Keratinocyte (primary cell): ENCODE measurements at places on chromosomes 1 and 21. TPM values are rescaled to one million over a fixed set of nuclear protein-coding genes. Genes with fewer than 3 reads are reported as not detected.

The CLIC4 gene
- 105 to 130 TPM (median 118 TPM) in 3 replicates for polyA plus RNA-seq

- no peak for DNase-seq
Observed at GRCh38 chr1:175090780-175091179, 23.1 kb downstream of the TNN start.

The HCRTR1 gene
- not detected in 3 replicates for polyA plus RNA-seq

The ASPM gene
- polyA plus RNA-seq = 2.1 to 10.0 TPM (median 5.3 TPM) in 3 replicates

DNA sequence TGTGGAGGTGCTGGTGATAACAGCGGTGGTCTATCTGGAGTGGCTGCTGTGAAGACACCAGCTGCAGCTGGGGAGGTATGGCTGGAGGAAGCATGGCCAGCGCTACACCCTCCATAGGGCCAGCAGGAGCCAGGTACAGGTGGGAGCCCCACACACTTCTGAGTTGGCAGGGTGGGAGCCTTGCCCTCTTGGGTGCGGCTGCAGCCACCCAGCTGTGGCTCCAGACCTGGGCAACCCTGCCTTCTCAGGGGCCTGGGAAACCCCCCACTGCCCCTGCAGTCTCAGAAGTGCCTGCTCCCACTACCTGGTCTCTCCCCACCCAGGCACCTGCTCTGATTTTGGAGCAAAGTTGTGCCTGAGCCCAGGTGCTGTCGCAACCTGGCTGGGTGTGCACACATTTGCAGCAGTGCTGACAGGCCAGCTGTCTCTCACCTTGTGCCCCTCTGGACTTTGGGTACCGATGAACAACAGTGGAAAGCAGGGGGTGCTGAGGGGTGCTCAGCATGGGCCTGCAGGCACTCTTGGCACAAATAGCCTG is 76.2 kb downstream of the DPYD start:
- DNase-seq = no peak

DNA sequence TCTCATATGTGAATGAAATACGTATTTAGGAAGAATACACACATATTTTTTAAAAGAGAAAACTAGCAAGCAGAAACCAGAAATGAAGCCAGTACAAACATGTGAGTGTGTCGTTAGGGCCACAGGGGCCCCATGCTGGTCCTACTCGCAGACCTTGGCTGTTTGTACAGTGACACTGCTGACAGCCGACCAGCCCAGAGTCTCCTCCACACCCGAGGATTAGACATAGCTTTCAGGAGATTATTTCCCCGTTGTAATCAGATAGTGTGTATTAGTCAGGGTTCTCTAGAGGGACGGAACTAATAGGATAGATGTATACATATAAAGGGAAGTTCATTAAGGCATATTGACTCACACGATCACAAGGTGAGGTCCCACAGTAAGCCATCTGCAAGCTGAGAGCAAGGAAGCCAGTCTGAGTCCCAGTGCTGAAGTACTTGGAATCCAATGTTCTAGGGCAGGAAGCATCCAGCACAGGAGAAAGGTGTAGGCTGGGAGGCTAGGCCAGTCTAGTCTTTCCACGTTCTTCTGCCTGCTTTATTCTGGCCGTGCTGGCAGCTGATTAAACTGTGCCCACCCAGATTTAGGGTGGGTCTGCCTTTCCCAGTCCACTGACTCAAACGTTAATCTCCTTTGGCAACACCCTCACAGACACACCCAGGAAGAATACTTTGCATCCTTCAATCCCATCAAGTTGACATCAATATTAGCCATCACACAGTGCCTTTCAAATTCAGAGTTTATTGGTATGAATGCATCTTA is 51.2 kb downstream of the DIP2A start:
- no peak for DNase-seq

GRCh38 chr1:100552922-100553321 is 15.0 kb downstream of the GPR88 start:
- no peak for DNase-seq

- DNase-seq = peak; percentile 66
Observed at GRCh38 chr1:94713472-94714141, 106.5 kb upstream of the SLC44A3 start.

DNA sequence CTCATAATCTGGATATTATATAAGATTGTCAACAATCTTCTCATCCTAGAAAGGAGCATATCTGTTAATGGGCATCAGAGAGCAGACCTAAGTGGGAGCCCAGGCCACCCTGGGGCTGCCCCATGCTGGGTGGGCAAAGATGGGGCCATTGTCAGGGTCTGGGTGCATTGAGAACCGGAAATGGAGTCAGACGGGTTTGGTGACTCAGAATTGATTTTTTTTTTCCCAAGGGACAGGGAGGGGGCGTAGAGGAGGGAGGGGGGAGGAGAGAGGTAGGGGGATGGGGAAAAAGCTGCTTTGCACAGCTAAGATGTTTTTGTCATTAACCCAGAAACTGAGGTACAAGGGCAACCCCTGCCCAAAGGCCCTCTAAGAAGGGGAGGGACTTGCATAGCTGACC is 1.3 kb downstream of the ATXN7L2 start:
- no peak for DNase-seq

The RNF223 gene
- 0.22 to 0.45 TPM (median 0.32 TPM) in 3 replicates for polyA plus RNA-seq

GRCh38 chr1:67347688-67348472 is 40.2 kb downstream of the IL12RB2 start:
- DNase-seq = peak; percentile 81

The FAM167B gene
- polyA plus RNA-seq = 0.06 to 0.07 TPM in 2 of 3 replicates, not detected in the other

DNA sequence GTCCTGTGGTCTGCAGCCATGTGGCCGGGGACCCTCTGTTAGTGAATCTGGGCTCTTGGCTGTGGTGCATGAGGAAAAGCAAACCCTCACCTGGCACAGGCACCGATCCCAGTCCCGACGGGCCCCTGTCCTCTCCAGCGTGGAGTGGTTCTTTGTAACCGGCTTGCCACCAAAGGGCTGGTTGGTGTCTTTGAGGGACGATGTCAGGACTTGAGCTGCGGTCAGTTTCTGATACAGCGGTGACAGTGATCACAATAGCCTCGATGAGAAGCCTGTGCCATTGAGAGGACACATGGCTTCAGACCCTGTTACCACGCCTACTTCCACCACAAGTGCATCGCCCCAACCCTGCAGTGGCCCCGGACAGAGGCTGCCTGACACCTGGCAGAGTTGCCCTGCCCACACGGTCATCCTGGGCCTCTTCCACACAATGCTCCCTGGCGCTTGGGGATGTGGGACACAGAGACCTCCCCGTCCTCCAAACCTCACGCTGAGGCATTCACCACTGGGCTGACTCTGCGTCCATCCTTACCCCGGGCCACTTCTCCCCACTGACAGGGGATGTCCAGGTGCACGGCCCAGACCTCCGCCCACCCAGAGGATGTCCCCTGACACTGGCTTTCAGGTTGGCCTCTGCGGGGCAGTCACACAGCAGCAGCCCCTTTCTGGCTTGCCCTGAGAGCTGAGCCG is 18.8 kb upstream of the ACTRT2 start:
- DNase-seq = no peak

The MEX3A gene
- 1.1 to 2.0 TPM (median 1.5 TPM) in 3 replicates for polyA plus RNA-seq

DNA sequence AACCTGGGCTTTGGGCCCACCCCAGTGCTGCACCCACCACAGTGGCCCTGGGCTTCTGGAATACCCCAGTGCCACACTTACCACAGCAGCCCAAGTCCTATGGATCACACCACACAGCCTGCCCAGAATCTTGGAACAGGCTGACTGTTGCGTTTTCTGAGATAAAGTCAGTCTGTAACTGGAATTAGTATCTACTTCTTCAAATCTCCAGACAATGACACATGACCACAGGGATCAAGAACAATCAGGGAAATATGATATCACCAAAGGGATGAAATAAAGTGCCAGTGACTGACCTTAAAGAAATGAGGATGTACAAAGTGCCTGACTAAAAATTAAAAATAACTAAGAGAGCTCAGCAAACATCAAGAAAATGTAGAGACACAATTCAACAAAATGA is 239.7 kb upstream of the PLD5 start:
- no peak for DNase-seq

DNA sequence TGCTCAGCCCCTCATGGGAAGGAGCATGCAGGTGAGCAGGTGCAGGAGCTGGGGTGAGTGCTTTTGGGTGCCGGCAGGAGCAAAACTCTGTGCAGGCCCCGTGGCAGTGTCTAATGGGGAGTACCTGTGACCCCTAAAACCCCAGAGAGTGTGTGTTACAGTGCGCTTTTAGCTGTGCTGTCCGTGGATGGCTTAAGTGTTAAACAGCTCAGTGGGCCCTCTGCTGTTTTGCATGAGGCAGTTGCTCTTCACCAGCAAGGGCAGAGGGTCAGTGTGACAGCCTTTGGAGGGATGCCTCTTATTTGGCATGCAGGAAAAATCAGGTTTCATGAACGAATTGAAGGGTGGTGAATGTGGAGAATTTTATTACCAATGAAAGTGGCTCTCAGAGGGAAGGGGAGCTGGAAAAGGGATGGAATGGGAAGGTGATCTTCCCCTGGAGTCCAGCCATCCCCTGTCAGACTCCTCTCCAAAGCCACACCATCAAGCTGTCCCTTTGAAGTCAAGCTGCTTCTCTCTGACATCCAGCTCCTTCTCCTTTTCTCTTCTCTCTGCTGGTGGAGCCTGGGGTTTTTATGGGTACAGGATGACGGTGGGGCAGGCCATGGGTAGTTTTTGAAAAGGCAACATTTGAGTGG is 17.0 kb upstream of the ALG14 start:
- DNase-seq = no peak

GRCh38 chr1:226882187-226882586 is 11.8 kb downstream of the PSEN2 start:
- DNase-seq = no peak

DNA sequence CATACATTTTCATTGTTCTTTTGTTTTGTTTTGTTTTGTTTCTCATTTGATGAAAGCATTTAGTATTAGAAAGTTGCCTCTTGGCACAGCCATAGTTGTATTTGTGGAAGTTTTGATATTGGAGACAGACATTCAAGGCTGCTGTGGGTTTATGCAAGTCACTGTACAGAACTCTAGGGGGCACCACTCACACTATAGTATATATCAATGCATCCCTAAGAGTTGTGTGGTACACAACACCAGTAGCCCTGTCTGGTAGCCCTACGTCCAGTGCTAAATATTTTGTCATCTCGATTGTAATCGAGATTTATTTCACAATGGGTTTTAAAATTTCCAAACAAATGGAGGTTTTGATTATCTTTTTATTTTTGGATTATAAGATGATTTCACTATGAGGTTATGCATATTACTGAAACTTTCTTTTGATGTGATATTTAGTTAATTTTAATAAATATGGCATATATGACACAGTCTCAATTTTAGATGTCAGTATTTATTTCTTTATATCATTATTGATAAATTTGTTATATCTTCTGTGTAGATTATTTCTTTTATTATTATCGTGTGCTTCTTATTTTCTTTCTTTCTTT is 112.2 kb downstream of the NR5A2 start:
- DNase-seq = no peak

DNA sequence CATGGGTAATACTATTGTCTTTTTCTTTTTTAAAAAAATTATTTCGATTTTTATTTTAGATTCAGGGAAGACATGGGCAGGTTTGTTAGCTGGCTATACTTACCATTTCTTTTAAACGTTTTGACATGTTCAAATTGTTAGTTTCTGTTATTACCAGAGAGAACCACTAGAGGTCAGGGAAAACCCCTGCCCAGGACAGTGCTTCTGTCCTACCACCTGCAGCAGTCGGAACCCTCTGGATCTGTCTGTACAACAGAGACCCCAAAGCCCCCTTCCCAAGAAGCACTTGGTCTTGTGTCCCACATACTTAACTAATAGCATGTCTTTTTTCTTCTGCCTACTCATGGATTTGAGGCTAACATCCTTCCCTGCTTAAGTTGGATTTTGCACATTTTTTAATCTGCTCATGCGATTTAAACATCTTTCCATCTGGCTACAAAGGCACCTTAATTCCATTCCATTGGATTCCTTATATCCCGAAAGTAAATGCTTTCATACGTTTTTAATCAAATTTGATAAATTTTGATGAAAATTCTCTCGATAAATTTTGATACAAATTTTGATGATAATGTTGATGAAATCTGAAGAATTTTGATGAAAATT is 10.0 kb upstream of the C1orf115 start:
- DNase-seq = peak; percentile 1

The TCP10L gene
- 0.11 to 0.27 TPM (median 0.25 TPM) in 3 replicates for polyA plus RNA-seq

The CC2D1B gene
- polyA plus RNA-seq = 12.5 to 14.4 TPM (median 13.6 TPM) in 3 replicates

DNA sequence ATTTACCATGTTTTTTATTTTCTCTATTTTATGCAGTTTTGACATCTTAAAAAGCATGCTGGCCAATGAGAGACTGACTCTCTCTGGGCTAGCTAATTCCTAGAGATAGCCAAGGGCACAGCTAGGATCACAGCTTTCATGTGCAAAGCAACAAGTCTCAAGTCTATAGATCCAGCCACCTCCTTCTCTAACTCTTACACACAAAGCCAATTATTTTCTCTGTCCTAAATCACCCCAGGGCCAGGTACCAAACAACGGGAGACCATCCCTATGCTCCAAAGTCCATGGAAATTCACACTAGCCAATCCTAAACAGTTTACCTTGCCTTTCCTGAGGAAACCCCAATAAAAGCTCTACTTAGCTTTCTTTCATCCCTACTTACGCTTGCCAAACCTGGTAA is 38.0 kb downstream of the ARHGAP29 start:
- DNase-seq = no peak

DNA sequence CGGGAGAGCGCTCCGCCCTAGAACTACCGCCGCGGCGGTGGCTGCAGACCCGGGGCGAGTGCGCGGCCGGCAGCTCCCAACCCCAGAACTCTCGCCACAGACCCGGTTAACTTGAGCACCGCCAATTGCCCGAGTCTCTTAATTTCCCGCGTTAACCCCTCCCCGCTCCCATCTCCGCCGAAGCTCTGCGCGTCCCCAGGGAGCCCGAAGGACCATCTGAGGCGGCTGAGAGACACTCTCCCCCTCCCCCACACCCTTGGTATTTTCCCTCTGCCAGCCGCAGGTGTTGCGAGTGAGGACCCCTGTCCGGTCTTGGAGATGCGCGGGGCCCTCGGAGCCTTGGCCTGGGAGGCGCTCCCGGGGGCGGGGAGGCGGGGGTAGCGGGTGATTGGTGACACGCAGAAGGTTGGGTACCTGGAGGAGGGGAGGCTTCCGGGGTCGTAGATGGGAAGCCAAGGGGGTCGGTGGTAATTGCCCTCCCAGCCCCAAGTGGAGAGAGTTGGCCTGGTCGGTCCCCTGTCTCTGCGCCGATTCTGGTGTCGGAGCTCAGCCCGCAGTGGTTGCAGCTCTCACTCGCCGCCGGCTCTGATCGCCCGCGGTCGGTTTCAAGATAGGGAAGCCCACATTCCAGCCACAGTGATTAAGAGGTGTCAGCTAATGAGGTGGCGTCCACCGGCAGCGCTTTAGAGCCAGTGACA is 858 bp upstream of the SUSD4 start:
- no peak for DNase-seq

The CYYR1 gene
- 1.5 to 2.2 TPM (median 1.9 TPM) in 3 replicates for polyA plus RNA-seq

GRCh38 chr1:182145441-182145840 is 83.9 kb upstream of the ZNF648 start:
- no peak for DNase-seq

- DNase-seq = no peak
Observed at GRCh38 chr1:172905452-172905851, 145.3 kb downstream of the TNFSF18 start.

- DNase-seq = no peak
Observed at GRCh38 chr1:3078430-3078861, 9.4 kb downstream of the PRDM16 start.

GRCh38 chr1:216528816-216529215 is 105.6 kb upstream of the USH2A start:
- DNase-seq = no peak

The HSF2BP gene
- 6.1 to 8.7 TPM (median 6.7 TPM) in 3 replicates for polyA plus RNA-seq
